Renal cortical epithelial cell (primary cell): ENCODE measurements at places on chromosomes 7 and 10.

- no peak for DNase-seq
Measured at GRCh38 chr7:4269746-4270145, 412.3 kb upstream of the FOXK1 start.

DNA sequence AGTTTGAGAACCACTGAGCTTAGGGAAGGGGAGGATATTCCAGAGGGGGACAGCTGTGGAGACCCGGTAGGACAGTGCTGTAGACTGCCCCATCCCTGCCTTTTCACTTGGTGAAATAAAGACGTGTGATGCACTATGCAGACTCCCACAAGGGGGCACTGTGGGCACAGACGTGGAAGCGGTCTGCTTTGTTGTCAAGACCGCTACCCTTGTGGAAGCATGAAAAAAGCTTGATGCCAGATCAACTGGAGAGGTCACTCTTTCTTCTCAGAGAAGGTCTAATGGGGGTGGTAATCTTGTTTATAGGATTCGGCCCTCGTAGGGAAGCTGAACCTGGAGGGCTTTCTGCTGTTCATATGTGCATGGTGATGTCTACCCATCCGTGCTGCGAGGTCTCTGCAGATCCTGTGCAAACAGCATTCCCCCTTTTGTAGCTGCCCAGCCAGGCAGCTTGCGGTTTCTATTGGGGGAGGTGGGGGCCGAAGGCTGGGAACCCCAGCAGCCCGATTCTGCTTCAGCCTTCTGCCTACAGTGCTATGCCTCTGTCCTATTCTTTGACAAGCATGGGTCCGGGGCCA, 13.7 kb downstream of the RPS24 start:
- peak; percentile 77 for DNase-seq

- DNase-seq, result no peak
Measured at GRCh38 chr10:90286406-90286805, 571.4 kb downstream of the HTR7 start.

DNA sequence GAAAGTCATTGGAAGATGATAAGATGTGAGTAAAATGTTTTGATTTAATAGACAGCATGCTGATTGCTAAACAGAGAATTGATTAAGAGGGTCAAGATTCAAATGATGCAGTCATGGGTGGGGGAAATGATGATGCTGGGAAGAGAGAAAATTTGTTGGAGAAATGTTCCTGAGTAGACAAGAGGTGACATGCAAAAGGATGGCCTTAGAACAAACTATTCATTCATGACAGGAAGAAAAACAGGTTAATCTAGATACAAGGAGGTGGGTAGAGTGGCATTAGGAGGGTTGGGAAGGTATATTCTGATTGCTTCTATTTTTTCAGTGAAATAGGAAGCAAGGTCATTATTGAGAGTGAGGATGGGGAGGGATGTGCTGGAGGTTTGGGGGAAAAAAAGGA, 146.7 kb downstream of the SEM1 start:
- no peak for DNase-seq

GRCh38 chr10:97914837-97915211, 65.2 kb downstream of the GOLGA7B start:
- peak; percentile 35 for DNase-seq

- DNase-seq, result no peak
Measured at GRCh38 chr7:155341463-155341983, 43.8 kb downstream of the INSIG1 start.

DNA sequence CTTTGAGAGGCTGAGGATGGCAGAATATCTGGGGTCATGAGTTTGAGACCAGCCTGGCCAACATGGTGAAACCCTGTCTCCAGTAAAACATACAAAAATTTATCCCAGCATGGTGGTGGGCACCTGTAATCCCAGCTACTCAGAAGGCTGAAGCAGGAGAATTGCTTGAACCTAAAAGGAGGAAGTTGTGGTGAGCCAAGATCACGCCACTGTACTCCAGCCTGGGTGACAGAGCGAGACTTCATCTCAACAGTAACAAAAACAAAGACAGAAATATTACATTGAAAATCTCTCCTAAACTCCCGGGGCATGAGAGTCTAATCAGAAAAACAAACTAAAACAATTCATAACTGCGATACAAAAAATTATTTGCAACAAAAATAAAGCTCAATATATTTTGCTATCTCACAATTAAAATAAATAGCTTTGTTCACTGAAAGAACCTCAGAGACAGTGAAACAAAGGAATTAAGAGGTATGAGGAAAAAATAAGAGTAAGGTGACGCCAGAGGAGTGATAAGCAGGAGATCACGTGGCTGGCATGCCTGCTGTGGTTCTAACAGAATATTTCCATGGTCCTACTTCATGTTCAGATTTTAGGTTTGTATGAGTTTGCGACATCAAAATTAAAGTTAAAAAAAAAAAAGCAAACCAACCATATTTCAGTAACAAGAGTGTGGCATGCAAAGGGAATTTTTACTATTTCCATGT, 527.7 kb upstream of the POM121L12 start:
- DNase-seq, result no peak

DNA sequence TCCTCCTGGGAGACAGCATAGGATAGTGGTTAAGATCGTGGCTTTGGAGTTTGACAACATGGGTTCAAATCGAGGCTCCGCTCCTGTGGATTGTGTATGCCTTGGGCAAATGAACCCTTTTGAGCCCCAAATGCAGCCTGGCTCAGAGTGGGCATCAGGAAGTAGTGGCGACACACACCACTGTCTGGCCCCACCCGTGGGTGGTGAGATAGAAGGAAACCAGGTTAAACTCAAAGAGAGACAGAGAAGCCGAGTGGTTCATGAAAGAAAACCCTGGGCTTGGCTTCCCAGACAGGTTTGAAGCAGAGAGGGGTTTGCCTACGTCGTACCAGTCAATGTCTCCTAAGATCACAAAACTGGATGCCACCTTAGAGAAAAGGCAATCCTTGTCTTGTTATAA, 57.7 kb downstream of the PRTFDC1 start:
- no peak for DNase-seq
